Activated CD4-positive, alpha-beta T cell treated with anti-CD3 and anti-CD28 coated beads, Interleukin-2, amount 10 ng/mL, durations not matched to agents 7 days and 5 days (primary cell): ENCODE measurements at places on chromosomes 6 and 20. TPM values are rescaled to one million over a fixed set of nuclear protein-coding genes. Genes with fewer than 3 reads are reported as not detected.

DNA sequence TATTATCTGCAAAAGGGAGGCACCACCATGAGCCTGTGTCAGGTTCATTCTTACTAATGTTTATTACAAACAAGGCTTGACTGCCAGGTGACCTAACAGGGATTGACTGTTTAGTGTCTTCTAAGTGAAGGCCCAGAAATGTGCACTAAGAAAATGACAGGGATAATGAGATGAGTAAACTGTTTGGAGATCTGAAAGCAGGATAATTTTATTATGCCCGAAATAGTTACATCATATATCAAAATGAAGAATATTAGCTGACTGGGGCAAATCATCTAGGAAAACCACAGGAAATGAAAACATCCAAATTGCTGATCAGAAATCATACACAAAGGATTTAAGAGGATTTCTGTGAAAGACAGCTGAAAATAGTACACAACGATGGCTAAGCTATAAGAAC is 516.7 kb downstream of the HDGFL1 start:
- H3K27ac ChIP-seq = no peak overlapping the region
- H3K36me3 ChIP-seq = no peaks in the 10 kb centered on the region
- no peaks in the 10 kb centered on the region for H3K4me1 ChIP-seq
- no peaks in the 10 kb centered on the region for H3K27me3 ChIP-seq
- no peak overlapping the region for H3K4me3 ChIP-seq
- no peak for DNase-seq

The ULBP2 gene
- 0.40 TPM for total RNA-seq

The HFE gene
- 3.0 TPM for total RNA-seq

- DNase-seq = no peak
- no peaks in the 10 kb centered on the region for H3K27me3 ChIP-seq
- H3K27ac ChIP-seq = no peak overlapping the region
- H3K4me1 ChIP-seq = peaks cover 33% of the 10 kb centered on the region
Observed at GRCh38 chr6:16635810-16636602, 125.3 kb downstream of the ATXN1 start.

The BANF2 gene
- not detected for total RNA-seq

DNA sequence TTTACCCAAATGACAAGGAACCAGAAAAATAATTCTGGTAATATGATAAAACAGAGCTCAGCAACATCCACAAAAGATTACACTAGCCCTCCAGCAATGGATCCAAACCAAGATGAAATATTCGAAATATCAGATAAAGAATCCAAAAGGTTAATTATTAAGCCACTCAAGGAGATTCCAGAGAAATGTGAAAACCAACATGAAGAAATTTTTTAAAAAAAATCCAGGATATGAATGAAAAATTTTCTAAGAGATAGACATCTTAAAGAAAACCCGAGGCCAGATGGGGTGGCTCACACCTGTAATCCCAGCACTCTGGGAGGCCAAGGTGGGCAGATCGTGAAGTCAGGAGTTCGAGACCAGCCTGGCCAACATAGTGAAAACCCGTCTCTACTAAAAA is 124.4 kb downstream of the CDK19 start:
- H3K4me3 ChIP-seq = no peak overlapping the region
- H3K36me3 ChIP-seq = peaks cover 6% of the 10 kb centered on the region
- H3K4me1 ChIP-seq = peaks cover 21% of the 10 kb centered on the region

- H3K36me3 ChIP-seq = no peaks in the 10 kb centered on the region
- H3K4me1 ChIP-seq = no peaks in the 10 kb centered on the region
- no peak for DNase-seq
- no peak overlapping the region for H3K27ac ChIP-seq
Observed at GRCh38 chr20:61692479-61692878, 373.2 kb downstream of the TAF4 start.

- no peaks in the 10 kb centered on the region for H3K4me1 ChIP-seq
- no peaks in the 10 kb centered on the region for H3K36me3 ChIP-seq
- no peak for DNase-seq
- H3K27me3 ChIP-seq = no peaks in the 10 kb centered on the region
Observed at GRCh38 chr20:60249436-60249835, 291.2 kb downstream of the CDH26 start.

The FAM83D gene
- 22.6 TPM for total RNA-seq

The PAK5 gene
- total RNA-seq = not detected

GRCh38 chr20:60136645-60137401 is 178.6 kb downstream of the CDH26 start:
- H3K27me3 ChIP-seq = no peaks in the 10 kb centered on the region
- H3K4me3 ChIP-seq = no peak overlapping the region
- H3K4me1 ChIP-seq = peaks cover 13% of the 10 kb centered on the region
- no peak overlapping the region for H3K27ac ChIP-seq
- no peaks in the 10 kb centered on the region for H3K36me3 ChIP-seq

DNA sequence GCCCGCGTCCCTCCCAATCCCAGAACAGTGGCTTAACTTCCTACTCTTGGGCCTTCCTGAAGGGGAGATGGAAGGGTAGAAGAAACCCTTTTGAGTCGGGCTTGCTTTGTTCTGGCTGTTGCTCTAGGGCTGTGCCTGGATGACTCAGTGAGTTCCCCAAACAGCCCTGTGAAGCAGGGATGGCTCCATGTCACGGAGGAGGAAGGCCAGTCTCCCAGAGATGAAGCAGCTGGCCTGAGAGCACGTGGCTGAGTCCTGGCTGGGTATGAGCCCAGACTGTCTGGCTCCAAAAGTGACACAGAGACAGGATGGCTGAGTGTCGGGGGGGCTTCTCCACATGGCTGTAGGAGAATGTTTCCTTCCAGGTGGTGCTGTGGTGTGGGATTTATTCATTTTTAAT is 4.6 kb downstream of the SYTL3 start:
- H3K27me3 ChIP-seq = no peaks in the 10 kb centered on the region
- H3K4me3 ChIP-seq = peak overlapping the region; percentile 71
- DNase-seq = no peak
- peaks cover 39% of the 10 kb centered on the region for H3K36me3 ChIP-seq
- H3K4me1 ChIP-seq = peaks cover 75% of the 10 kb centered on the region
- peak overlapping the region; percentile 98 for H3K27ac ChIP-seq

DNA sequence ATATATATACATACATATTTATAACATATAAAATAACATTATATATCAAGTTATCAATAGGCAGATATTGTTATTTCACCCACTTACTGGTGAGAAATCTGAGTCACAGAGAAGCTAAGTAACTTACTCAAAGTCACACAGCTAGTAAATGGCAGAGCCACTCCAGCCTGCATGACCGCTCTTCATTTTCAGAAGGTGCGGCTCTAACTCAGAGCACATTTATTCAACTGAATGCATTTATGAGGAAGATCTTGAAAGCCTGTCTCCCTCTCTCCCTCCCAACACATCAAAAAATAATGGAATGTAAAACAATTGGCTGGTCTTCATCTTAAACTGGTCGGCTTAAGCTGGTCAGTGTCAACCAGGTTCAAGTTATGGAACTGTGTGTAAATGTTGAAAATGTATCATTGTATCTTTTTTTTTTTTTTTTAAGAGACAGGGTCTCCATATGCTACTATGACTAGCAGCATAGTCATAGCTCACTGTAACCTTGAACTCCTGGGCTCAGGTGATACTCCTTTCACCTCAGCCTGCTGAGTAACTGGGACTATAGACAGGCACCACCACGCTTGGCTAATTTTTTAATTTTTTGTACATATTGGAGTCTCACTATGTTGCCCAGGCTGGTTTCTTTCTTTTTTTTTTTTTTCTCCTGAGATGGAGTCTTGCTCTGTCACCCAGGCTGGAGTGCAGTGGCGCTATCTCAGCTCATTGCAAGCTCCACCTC is 70.7 kb upstream of the NCOA3 start:
- H3K27me3 ChIP-seq = peaks cover 6% of the 10 kb centered on the region
- no peak for DNase-seq
- H3K36me3 ChIP-seq = peaks cover 9% of the 10 kb centered on the region
- no peaks in the 10 kb centered on the region for H3K4me1 ChIP-seq
- no peak overlapping the region for H3K4me3 ChIP-seq

The TMEM217 gene
- total RNA-seq = 0.92 TPM

The SSTR4 gene
- total RNA-seq = not detected

The CTNNBL1 gene
- 81.8 TPM for total RNA-seq

- H3K36me3 ChIP-seq = no peaks in the 10 kb centered on the region
- H3K4me1 ChIP-seq = no peaks in the 10 kb centered on the region
- peaks cover 11% of the 10 kb centered on the region for H3K27me3 ChIP-seq
- no peak overlapping the region for H3K4me3 ChIP-seq
- H3K27ac ChIP-seq = no peak overlapping the region
Observed at GRCh38 chr20:63082308-63082938, 75.7 kb upstream of the BHLHE23 start.

GRCh38 chr6:22236626-22237414 is 60.0 kb downstream of the PRL start:
- H3K4me3 ChIP-seq = no peak overlapping the region
- no peak overlapping the region for H3K27ac ChIP-seq
- no peaks in the 10 kb centered on the region for H3K4me1 ChIP-seq

The UQCC2 gene
- 80.0 TPM for total RNA-seq

- no peak overlapping the region for H3K4me3 ChIP-seq
- peaks cover 18% of the 10 kb centered on the region for H3K4me1 ChIP-seq
- H3K27me3 ChIP-seq = no peaks in the 10 kb centered on the region
- no peak for DNase-seq
- H3K27ac ChIP-seq = no peak overlapping the region
Observed at GRCh38 chr6:144497650-144498049, 212.5 kb downstream of the UTRN start.

GRCh38 chr6:31122791-31123706 is 2.8 kb upstream of the CDSN start:
- H3K4me3 ChIP-seq = no peak overlapping the region
- no peak for DNase-seq
- H3K27ac ChIP-seq = no peak overlapping the region
- H3K27me3 ChIP-seq = peaks cover 2% of the 10 kb centered on the region
- H3K4me1 ChIP-seq = no peaks in the 10 kb centered on the region
- no peaks in the 10 kb centered on the region for H3K36me3 ChIP-seq

DNA sequence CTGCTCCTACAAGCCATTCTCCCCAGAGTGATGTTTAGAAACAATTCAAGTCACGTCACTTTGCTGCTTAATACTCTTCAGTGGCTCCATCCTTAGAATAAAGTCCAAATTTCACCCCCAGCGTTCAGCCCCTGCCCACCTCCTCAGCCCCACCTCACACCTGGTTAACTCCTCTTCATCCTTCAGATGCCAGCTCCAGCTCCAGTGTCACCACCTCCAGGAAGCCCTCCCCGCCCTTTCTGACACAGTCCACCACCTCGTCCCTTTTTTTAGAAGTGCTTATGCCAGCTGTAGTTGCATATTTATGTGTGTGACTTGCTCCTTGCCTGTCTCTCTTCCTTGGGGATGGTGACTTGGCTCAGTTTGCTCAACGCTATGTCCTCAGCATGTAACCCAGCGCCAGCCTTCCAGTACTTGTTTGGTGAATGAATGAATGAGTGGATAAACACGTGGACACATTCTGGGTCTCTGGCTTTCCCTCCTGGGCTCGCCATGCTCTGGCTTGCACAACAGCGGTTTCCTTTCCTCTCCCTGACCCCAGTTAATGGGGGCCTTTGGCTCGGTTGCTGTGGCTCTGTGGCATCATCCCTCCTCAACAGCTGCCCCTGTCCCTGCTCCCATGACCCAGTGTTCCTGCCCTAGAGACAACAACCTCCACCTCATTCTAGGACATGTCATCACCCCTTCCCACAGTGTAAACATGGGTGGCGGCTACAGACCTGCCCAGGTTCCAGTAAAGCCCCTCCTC is 3.7 kb upstream of the IP6K3 start:
- DNase-seq = no peak
- no peak overlapping the region for H3K4me3 ChIP-seq
- no peaks in the 10 kb centered on the region for H3K36me3 ChIP-seq
- no peak overlapping the region for H3K27ac ChIP-seq
- H3K4me1 ChIP-seq = no peaks in the 10 kb centered on the region

The CLPSL2 gene
- total RNA-seq = not detected

GRCh38 chr6:27130668-27131428 is 116.7 kb upstream of the PRSS16 start:
- DNase-seq = no peak
- H3K36me3 ChIP-seq = peaks cover 13% of the 10 kb centered on the region
- peaks cover 70% of the 10 kb centered on the region for H3K4me1 ChIP-seq
- H3K27ac ChIP-seq = no peak overlapping the region
- no peak overlapping the region for H3K4me3 ChIP-seq

The OR12D1 gene
- total RNA-seq = not detected
